ENCODE measurements at places on chromosomes 13 and 19.

GRCh38 chr13:34459856-34460255, 482.2 kb upstream of the NBEA start:
- DNase-seq: no peak

- no peak for DNase-seq
Measured at GRCh38 chr13:101399365-101399764, 16.9 kb downstream of the NALCN start.

DNA sequence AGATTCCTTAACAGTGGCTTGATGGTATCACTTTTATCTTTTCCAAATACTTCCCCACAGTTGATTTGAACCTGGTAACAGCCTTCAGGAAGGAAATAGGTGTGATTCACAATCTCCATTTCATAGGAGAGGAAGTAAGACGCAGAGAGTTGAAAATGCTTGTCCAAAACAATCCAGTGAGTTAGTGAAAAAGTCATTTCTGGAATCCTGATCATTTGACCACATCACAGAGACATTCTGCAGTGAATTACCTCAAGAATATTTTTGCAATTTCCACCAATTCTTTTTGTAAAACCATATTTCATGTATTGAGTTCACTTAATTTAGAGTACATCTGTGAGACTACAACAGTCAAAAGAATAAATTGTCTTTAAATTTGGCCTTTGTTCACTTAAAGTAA, 292.8 kb downstream of the DCLK1 start:
- no peak for DNase-seq

DNA sequence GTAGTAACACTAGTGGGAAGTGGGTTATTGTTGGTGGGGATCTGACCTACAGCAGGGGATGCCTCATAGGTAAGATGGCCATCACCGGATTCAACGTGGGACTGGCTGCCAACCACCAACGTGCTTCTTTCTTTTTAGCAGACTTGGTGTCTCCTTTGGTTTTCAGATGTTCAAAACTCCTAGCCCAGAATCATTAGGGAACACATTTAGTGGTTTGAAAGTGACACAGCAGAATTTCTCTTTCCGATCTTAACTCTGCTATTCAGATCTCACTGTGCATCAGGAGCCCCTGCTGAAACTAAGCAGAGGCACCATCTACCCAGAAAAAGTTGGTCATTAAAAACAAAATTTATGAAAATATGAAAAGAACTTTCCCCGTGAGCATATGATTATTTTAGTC, 36.7 kb upstream of the PCDH8 start:
- DNase-seq: no peak

DNA sequence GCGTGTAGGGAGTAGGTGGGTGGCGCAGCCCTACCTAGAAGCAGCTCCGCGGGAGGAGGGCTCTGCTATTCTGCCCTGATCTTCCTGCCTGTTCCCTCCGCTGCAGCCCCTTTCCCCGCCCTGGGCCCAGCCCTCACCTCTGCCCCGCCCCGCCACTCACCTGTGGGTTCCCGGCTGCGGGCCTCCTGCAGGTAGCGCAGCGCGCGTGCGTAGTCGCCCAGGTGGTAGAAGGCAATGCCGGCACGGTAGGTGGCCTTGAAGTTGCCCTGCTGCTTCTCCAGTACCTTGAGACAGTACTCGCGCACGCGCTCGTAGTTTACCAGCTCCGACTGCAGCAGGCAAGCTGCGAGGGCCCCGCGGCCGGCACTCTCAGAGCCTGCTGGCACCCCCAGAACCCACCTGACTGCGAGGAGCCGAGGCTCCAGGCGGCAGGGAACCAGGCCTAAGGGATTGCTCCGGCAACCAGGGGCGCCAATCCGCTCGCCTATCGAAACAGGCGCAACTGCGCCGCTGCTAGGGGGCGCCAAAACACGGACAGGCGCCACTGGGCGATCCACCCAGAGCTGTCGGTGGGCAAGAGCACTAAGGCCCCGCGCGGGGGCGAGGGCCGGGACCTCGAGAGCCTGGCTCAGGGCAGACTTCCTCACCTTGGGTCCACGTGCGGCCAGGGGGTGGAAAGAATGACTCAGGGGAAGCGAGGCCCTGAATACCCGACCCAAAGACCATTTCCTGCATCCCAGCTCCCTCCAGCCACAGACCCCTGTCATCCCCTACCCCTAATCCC, 965 bp downstream of the TTC9B start:
- peak; percentile 12 for DNase-seq

- DNase-seq: no peak
Measured at GRCh38 chr13:40383132-40383531, 283.3 kb downstream of the FOXO1 start.

- no peak for DNase-seq
Measured at GRCh38 chr19:13847407-13848339, 29.3 kb upstream of the NANOS3 start.

- DNase-seq: no peak
Measured at GRCh38 chr13:35733827-35734226, 257.3 kb upstream of the MAB21L1 start.

- peak; percentile 78 for DNase-seq
Measured at GRCh38 chr19:13461536-13461935, 44.7 kb downstream of the CACNA1A start.

- no peak for DNase-seq
Measured at GRCh38 chr13:59790626-59791025, 373.1 kb downstream of the DIAPH3 start.

DNA sequence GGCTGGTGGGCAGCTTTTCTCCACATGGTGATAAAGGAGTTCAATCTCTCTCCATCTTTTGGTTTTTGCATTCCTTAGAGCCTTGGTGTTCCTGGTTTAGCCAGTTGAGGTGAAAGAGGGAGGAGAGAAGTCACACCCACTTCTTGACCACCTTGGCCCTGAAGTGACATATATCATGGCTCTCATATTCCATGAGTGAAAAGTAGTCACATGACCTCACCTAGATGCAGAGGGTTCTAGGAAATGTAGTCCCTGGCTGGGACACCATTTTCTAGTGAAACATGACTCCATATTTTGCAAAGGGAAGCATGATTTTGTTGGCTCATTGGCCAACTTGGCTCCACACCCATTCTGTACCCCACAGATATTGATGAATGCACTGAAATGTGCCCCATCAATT, 16.1 kb downstream of the ADGRE1 start:
- no peak for DNase-seq

DNA sequence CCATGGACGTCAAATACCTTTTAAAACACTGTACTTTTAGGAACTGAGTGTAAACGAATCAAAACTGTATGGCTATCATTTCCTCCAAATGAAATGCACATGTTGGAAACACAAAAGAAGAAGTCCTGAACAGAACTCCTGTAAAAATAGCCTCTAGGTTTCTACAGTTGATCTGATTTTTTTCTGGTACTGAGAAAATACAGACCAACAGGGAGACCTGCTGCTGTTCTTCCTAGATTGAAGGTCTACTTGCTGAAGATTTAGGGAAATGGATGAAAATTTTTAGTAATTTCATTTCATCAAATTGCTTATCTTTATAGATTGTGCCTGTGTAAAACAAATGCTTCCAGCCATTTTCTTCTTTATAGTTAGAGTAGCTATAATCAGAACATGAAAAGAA, 520.4 kb downstream of the SLITRK6 start:
- DNase-seq: no peak

- DNase-seq: no peak
Measured at GRCh38 chr13:22926748-22927400, 253.9 kb upstream of the SGCG start.

DNA sequence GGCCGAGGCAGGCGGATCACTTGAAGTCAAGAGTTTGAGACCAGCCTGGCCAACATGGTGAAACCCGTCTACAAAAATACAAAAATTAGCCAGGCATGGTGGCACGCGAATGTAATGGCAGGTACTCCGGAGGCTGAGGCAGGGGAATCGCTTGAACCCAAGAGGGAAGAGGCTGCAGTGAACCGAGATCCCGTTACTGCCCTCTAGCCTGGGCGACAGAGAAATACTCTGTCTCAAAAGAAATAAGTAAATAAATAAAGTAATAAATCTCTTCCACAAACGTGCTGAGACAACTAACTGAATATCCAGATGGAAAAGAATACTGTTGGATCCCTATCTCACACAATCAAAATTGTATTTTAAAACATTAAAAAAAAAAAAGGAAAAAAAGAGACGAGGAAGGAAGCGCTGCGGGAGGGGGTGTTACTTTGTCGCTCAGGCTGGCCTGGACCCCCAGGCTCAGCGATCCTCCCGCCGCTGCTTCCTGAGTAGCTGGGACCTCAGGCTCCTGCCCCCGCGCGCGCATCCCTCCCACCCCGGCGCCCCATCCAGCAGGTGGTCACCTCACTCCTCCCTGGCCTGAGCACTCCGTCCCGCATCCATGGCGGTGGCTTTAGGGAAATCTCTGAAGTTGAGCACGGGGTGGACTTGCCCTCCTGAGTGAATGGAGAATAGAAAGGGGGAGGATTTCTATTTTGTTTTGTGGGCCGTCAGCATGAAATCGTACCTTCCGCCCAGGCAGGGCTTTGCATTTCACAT, 628 bp upstream of the ZNF813 start:
- no peak for DNase-seq

DNA sequence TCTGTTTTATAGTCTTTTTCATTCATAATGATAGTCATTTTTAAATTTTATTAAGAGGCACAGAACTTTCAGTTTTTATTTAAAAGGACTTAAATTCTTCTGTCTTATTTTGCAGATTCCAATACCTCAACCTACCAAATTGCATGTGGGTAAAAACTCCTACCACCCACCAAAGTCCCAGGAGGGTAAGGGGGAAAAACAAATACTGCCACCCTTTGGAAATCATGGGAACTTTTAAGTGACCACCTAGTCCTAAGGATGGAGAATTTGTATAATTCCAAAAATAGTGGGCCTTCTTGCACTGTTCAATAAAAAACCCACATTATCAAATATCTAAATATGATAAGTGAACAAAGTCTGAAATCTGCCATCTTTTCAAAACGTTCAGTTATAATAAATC, 9.7 kb downstream of the SUPT20H start:
- no peak for DNase-seq

- DNase-seq: no peak
Measured at GRCh38 chr13:49784886-49785570, 7.5 kb downstream of the KPNA3 start.

Measured in cerebellar nuclear complex (tissue), 1 donor.